NCI-H2081 (cell line): ENCODE measurements at places on chromosomes 3 and 15.

GRCh38 chr15:52163321-52164190 is 27.6 kb downstream of the GNB5 start:
- no peak for DNase-seq

DNA sequence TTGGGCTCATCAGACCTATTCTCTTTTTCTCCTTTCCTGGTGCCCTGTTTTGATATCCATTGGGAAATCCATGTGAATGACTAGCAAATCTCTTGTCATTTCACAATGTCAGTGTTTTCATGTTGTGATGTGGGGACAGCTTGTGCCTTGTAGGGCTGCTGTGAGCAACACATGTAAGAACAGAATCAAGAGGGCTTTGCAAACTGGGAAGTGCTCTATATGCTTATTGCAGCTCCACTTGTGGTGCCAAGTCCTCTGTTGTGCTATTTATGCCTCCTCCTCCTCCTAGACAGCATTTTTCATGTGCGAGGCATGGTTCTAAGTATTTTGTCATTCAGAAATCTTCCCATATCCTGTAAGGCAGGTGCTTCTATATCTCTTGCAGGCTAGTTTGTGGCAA is 56.4 kb downstream of the ZNF621 start:
- no peak for DNase-seq

GRCh38 chr3:43497422-43497821 is 124.4 kb downstream of the ANO10 start:
- DNase-seq: no peak

- DNase-seq: no peak
Observed at GRCh38 chr3:107992976-107993684, 97.7 kb downstream of the CD47 start.

GRCh38 chr3:87468938-87469337 is 192.6 kb upstream of the POU1F1 start:
- DNase-seq: no peak

DNA sequence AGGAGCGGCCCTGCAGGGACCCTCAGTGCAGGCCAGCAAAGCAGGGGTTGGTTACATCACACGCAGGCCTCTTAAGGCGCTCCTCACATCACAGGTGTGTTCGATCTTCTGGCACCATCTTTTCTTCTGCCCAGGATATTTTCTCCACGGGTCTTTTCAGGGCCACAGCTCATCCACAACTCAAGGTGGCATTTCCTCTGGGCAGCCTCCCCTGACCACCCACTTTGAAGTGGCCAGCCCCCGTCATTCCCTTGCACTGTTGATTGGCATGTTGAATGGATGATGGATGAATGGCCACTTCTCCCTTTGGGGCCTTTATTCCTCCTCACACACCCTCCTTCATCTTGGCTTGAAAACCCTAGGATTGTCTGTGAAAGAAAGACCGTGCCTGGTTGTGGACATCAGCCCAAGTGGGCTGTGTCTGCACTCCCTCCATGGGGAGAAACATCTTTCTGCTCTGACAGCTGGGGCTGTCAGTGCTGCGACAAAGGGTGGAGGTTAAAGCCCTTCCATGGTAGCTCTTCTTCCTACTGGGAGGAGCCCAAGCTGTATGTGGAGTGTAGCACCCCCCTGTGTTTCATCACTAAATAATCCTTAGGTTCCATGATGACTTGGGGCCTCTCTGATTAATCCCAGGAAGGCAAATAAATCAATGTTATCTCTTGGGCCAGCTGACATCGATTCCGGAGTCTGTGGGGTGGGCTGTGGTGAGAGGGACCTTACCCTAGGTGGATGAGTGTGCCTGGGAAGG is 102.5 kb downstream of the EPHB1 start:
- no peak for DNase-seq

GRCh38 chr3:37492977-37493471 is 318.6 kb upstream of the LRRFIP2 start:
- DNase-seq: peak; percentile 75

DNA sequence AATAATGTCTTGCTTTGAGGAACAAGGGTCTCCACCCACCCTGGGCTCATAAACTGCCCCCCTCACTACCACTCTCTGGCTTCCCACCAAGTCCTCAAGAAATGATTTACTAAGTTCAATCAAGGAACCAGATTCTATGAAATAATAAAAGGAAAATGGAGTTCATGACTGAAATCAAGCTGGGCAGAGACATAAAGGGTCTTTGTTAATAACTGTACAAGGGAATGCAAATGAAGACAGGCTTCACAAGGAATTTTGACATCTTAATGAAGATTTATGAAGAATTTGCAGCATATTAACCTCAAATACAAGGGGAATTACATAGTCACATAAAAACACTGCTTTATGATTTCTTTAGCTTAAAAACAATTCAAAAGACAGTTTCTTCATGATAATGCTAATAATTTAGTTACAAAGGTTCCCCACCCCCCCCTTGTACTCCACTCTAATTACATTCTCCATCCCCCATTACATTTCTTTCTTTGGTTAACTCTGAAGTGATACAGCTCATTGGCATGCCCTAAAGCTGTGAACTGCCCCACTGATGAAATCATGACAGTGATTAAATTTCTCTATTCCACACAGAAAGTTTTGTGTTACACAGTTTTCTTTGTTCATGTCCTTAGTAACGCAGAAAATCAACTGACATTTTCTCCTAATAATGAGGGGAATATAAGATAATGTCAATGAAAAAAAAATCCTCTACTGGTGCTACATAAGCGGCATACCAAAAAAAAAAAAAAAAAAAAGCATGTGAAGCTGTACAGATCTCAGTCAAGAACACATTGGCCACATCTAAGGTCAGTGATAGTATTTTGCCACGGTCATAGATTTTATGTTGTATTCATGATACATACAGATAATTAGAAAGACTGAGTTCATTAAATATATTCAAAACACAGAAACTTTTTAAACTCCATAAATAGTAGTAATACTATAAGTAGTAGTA is 54.4 kb downstream of the WWTR1 start:
- DNase-seq: no peak

- DNase-seq: peak; percentile 9
Observed at GRCh38 chr3:102081572-102082289, 232.4 kb downstream of the NFKBIZ start.

GRCh38 chr15:74319596-74320351 is 47.7 kb downstream of the CYP11A1 start:
- DNase-seq: peak; percentile 67

DNA sequence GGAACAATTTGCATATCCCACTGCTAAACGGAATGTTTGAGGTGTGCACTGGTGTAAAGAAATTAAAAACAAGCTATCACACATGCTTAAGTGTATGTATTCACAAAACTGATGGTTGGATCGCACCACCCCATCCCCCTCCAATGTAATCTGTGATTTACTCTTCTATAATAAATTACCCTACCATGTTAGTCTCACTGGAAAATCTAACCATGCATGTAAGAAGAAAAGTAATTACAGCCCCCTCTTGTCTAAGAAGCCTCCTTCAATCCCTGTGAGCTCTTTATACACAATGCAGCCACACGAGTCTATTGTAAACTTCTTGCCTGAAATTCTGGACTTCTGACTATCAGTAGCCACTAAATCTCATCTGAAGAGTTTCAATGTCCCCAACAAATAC is 173.6 kb downstream of the ZBTB20 start:
- no peak for DNase-seq

GRCh38 chr3:8213286-8213685 is 288.3 kb upstream of the LMCD1 start:
- DNase-seq: no peak

- DNase-seq: no peak
Observed at GRCh38 chr3:138799822-138800221, 34.9 kb downstream of the PIK3CB start.

DNA sequence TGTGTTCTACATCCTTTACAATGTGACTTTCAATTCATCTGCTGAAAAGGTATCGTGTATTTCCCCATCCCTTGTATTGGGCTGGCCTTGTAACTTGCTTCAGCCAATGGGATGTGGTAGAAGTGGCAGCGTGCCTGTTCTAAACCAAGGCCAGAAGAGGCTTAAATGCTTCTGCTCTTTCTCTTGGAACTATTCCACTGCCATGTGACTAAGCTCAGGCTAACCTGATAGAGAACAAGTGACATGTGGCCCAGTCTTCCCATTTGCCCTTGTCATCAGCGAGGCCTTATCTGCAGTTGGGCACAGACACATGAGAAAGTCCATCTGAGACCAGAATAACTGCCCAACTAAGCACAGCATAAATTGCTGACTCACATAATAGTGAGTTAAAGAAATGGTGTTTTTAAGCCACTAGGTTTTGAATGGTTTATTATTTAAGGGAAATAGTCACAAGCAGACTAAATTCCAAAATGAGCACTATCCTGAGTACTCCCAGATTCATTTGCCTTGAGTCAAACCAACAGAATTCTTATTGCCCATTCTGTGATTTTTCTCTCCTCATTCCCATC is 230.2 kb downstream of the CPNE4 start:
- no peak for DNase-seq

DNA sequence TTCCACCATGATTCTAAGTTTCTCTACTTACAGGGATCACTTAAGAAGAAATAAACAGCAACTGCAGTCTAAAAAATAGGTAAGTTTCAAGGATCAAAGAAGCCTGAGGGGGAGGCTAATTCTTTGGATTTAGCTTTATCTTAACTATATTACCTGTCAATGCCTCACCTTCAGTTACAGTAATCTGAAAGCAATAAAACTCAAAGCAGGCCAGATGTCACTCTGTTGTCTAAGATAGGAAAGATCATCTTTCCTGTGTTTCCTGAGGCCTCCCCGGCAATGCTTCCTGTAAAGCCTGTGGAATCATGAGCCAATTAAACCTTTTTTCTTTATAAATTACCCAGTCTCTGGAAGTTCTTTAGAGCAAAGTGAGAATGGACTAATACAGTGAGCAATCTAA is 60.2 kb downstream of the NPTN start:
- no peak for DNase-seq

GRCh38 chr3:58556761-58557221 is 19.8 kb upstream of the ACOX2 start:
- no peak for DNase-seq

- DNase-seq: no peak
Observed at GRCh38 chr3:103966749-103967148, 1400.0 kb upstream of the ALCAM start.
